ENCODE measurements at places on chromosomes 5 and 9.

GRCh38 chr9:94153905-94154304 is 69.6 kb downstream of the PTPDC1 start:
- DNase-seq: no peak

- peak; percentile 31 for DNase-seq
Measured at GRCh38 chr5:68555907-68556681, 340.5 kb downstream of the PIK3R1 start.

- DNase-seq: no peak
Measured at GRCh38 chr9:13879981-13880380, 434.0 kb downstream of the NFIB start.

GRCh38 chr5:112757468-112758208 is 20.0 kb downstream of the APC start:
- peak; percentile 80 for DNase-seq

- no peak for DNase-seq
Measured at GRCh38 chr5:1770443-1770802, 29.2 kb downstream of the MRPL36 start.

GRCh38 chr5:74736759-74737158 is 30.2 kb downstream of the GFM2 start:
- no peak for DNase-seq

All from cardiac fibroblast (primary cell).